ENCODE measurements at places on chromosomes 16 and 17.

DNA sequence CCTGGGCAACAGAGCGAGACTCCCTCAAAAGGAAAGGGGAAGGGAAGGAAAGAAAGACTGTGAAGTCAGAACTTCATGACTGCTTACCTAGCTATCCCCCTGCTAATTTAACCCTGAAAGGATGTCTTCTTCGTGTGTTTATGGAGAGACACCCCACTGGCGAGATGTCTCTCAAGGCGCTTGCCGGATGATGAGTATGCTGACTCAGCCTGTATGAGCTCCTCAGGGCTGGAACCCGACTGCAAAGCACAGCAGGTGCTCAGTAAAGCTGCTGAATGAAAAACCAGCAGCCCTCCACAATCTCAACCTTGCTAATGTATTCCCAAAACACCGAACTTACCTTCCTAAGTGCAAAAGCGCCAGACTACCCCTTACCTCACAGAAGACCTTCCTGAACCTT lies 2.3 kb downstream of the ANKFY1 start:
- DNase-seq, result no peak

DNA sequence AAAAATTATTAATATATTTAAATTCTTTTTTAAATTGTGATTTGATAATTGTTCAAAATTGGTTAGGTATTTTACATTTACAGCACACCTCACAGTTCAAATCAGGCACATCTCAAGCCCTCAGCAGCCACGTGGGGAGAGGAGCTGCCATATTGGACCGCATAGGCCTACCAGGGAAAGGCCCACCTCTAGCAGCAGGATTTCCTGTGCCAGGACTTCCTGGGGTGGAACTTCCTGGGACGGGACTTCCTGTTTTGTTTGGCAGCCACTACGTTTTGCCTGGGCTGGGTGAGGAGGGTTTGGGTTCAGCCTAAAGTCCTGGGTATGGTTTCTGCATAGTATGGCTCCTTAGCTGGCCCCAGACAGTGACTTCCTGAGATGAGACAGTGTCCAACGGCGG lies 298.5 kb upstream of the FOXF1 start:
- no peak for DNase-seq

- no peak for DNase-seq
These were observed 32.9 kb upstream of the CLEC18A start for GRCh38 chr16:69918241-69918640.

DNA sequence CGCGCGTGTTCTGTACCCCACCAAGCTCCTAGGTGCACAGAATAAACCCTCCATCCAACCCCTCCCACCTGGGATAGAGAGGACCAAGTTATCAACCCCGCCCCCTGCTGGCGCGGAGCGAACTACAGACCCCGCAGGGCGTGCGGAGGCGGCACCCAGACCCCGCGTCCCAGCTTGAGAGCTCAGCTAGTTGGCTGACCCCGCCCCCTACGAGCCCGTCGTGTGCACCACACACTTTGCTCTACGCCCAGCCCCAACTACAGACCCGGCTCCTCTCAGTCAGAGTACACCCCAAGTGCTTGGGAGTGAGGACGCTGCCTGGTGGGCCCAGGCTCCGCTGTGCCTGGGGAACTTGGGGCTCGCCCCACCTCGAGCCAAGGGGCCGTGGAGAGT lies 1.5 kb downstream of the GRIN2A start:
- no peak for DNase-seq

- no peak for DNase-seq
These were observed 56.3 kb downstream of the SLFN5 start for GRCh38 chr17:35299135-35299534.

Measured in NCI-H1105 treated with DMSO at 0.1 percent for 48 hours (cell line).